Stimulated activated CD8-positive, alpha-beta memory T cell treated with anti-CD3 and anti-CD28 coated beads, Interleukin-7, amount 100 ng/mL, for 1 hour (primary cell): ENCODE measurements at places on chromosomes 5 and 9.

GRCh38 chr9:88681434-88681833 lies 146.5 kb downstream of the NXNL2 start:
- no peak for DNase-seq

GRCh38 chr5:179223528-179223927 lies 121.7 kb downstream of the ADAMTS2 start:
- no peak for DNase-seq

- no peak for DNase-seq
Observed at GRCh38 chr5:2258861-2259260, 376.1 kb upstream of the IRX4 start.

GRCh38 chr9:127633216-127633862 lies 21.3 kb downstream of the STXBP1 start:
- no peak for DNase-seq

GRCh38 chr5:82820188-82820587 lies 257.0 kb downstream of the TMEM167A start:
- no peak for DNase-seq

- DNase-seq, result no peak
Observed at GRCh38 chr9:70255486-70255885, 3.3 kb upstream of the SMC5 start.

GRCh38 chr9:130340011-130340410 lies 74.5 kb downstream of the HMCN2 start:
- DNase-seq, result no peak

DNA sequence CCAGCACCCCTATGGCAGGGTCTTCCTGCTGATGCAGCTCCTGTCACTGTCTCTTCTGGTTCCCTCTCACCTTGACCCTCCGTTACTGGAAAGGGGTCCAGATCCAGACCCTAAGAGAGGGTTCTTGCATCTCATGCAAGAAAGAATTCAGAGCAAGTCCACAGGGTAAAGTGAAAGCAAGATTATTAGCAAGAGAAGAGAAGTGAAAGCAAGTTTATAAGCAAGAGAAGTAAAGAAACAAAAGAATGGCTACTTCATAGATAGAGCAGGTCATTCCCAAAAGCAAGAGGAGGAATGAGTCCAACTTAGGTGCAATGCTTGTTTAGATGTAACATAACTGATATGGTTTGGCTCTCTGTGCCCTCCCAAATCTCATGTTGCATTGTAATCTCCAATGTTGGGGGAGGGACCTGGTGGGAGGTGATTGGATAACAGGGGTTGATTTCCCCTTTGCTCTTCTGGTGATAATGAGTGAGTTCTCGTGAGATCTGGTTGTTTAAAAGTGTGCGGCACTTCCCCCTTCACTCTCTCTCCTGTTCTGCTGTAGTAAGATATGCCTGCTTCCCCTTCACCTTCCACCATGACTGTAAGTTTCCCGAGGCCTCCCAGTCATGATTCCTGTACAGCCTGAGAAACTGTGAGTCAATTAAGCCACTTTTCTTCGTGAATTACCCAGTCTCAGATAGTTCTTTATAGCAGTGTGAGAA lies 183.3 kb downstream of the MED10 start:
- no peak for DNase-seq
